BE2C (cell line): ENCODE measurements at places on chromosomes 11 and 22.
A peak's percentile ranks its signal among the peaks of the same experiment; 100 is the strongest.

DNA sequence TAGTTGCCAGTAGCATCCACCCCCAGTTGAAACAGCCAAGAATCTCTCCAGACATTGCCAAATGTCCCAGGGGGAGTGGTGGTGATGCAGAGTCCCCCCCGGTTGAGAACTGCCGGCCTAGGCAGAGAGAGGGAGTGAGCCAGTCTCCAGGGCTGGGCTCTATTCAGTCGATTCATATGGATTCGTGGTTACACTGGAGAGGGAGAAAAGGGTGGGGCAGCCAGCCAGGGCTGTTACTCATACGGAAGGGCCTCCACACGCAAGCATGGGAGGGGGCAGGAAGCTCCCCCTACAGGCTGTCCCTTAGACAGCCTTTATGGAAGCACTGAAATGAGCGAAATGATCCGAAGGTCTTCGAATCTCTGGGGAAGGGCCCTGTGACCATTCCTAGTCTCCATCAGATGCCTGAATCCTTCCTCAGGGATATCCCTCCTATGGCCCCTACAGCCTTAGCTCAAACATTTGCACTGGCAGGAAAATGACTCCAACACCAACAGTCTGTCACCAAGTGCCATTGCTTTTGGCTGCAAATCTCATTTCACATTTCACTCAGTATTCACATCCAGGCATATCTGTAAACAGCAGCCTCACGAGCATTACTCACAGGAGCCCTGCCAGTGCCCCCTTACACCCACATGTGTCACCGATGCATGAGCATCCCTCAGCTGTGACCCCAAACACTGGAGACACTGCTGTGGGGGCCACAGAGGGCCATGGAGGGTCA lies 18.4 kb upstream of the TLCD5 start:
- no peak for DNase-seq

DNA sequence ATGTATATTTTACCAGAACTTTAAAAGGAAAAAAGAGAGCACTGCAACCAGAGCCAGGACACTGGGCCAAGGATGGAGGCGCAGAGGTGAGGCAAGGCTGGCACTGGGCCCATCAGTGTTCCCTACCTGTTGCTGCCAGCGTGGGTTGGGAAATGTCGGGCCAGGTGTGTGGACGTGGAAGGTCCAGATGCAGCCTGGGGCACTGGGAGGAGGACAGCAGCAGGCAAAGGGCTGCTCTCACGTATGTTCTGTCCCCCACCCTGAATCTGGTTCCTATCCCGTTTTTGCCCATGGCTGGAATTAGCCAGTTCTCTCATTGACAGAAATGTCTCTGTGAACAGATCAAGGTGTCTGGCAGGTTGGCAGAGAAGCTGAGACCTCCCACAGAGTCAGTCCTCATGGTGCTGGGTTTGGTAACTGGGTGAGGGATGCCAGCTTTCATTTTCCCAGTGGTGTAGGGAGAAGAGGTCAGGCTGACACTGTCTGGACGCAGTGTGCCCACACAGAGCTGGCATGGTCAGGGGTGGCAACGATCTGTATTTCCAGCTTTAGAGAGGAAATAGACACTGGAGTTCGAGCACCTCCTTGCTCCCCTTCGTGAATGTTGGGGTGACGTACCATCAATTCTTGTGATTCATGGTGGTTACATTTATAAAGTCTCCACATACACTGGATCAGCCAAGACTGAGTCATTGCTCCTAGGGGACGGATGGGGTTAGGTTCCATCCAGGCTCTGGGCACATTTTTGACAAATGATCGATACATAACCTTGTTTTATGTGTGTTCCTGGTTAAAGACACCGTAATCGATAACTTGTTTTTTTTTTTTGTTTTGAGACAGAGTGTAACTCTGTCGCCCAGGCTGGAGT lies 4.3 kb upstream of the PNPLA3 start:
- no peak for DNase-seq

- DNase-seq: no peak
Measured at GRCh38 chr11:58152781-58153180, 27.5 kb upstream of the OR9I1 start.

GRCh38 chr11:60863550-60864521 lies 3.5 kb upstream of the ZP1 start:
- DNase-seq: no peak

GRCh38 chr22:44012162-44012561 lies 11.9 kb upstream of the PARVB start:
- DNase-seq: no peak

GRCh38 chr22:38086001-38086845 lies 2.2 kb upstream of the SLC16A8 start:
- no peak for DNase-seq

- peak; percentile 24 for DNase-seq
Measured at GRCh38 chr11:30914143-30914762, 328.1 kb upstream of the MPPED2 start.

GRCh38 chr11:85955531-85955930 lies 100.3 kb downstream of the CCDC83 start:
- DNase-seq: no peak

GRCh38 chr11:48081151-48082010 lies 101.0 kb downstream of the PTPRJ start:
- DNase-seq: no peak

DNA sequence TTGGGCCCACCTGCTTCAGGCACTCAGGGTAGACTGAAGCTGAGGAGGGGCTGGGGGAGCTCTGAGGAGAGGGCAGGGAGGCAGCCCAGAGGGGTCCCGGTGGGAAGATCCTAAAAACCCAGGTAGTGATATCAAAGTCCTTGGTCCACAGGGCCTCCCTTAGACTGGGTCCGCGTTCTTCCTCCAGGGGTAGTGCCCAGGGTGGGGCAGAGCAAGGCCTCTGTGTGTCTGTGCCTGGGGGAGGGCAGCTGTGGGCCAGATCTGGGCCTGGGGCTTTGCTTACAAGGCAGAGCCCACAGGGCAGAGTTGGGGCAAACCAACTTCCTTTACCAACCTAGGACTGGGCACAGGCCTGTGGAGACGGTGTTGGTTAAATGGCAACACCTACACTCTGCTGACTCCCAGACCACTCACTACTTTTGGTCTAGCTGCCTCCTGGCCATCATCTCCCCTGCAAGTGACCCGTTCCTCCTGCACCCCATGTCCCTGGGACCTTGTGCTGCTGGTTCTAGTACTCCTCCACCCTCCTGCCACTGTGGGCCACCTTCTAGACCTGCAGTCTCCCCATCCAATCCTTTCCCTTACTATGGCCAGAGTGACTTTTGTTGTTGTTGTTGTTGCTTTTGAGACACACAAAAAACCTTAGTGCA lies 15.8 kb downstream of the ATG16L2 start:
- no peak for DNase-seq

DNA sequence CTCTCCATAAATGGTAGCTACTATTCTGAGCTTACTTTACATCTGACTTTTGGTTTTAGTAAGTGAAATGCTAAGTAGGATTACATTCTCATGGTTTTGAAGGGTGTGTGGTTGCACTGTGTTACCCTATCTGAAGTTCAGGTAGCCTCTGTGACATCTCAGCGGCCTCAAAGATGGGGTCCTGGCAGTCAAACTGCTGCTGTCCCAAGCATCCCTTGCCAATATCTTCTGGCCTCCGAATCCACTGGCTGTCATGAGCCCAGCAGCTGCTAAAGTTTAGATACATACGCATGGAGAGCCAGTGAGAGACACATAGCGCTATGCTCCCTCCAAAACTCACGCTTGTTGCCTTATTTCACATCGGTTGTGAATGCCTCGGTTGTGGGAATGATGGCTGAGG lies 34.9 kb downstream of the UBASH3B start:
- DNase-seq: no peak

DNA sequence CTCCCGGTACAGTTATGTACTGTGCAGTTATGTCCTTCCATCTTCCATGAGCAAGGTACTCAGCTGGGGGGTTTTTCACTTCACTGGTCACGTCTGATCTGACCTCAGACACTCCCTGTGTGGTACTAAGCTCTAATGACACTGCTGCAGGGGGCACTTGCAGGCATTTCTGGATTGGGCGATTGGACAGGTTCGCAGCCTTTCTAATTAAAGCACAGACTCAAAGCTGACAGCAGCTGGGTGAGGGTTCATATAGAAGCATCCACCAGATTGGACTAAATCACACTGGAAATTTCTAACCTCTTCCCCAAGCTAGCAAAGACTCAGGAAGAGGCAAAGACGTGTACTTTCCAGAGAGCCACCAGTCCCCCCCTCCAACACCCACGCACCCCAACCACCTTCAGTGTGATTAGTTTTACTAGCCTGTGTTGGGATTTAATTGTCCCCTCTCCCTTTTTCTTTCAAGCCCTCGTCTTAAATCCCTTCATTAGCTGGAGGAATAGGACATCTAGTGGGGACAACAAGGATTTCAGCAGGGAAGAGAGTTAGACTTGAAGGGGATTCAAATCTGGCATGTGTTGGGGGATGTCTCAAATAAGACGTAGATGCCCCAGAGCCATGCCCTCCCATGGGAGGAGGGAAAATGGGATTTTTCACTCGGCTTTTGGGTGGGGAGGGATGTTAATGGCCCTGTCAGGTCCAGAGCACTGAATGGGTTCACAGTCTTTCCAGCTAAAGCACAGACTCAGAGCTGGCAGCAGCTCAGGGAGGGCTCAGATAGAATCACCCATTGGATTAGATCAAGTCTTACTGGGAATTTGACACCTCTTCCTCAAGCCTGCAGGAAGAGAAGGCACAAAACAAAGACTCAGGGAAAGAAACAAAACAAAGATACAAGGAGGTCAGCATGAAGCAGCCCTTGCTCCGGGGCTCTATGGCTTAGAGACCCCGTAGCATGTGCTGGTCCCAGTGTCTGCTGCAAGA lies 10.9 kb downstream of the INS start:
- DNase-seq: no peak

DNA sequence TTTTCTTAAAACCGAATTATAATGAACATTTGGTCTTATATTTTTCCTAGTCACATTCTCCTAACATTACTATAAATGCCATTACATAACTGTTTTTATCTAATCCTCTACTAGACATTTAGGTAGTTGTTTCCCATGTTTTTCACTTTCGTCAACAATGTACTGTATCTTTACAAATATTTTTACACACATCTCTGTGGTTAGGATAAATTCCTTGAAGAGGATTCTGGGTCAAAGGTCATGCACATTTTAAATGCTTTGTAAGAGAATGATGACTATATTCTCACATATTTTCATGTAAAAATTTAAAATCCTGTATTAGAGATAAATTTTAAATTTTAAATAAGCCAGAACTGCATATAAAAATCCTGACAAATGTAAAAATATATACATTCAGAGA lies 61.3 kb upstream of the CLNS1A start:
- no peak for DNase-seq

DNA sequence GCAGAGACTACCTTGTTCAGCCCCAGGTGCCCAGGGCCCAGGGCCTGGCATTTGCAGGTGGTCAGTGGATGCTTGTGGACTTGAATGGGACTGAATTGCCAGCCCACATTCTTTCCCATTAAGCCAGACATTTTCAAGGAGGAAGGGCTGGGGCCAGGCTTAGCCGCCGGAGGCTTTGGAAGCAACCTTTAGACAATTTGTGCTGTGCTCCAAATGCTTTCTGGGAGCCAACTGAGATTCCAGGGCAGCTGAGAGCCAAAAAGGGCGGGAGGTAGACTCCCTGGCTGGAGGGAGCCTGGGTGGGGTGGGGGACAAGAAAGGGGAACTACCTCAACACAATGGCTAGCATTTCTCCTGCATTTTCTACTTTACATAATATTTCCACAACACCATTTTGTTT lies 54.8 kb upstream of the TIMP3 start:
- DNase-seq: no peak

DNA sequence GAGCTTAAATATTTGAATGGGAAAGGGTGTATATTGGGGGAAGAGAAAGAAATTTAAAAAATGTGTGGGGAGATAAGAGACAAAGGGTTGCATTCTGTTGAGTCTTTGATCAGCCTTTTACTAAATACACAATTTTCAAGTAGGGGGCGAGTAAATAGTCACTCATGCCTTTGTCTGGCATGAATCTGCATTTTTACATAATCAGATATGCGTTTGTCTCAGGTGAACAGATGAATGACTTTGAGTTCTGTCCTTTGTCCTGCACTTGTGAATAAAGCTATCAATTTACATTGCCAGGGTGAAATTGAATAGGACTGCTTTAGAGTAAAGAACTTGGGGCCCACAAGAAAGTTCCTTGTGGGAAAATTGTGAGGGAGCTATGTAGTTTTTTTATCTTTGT lies 523.6 kb upstream of the LUZP2 start:
- DNase-seq: no peak

GRCh38 chr11:92276773-92277172 lies 52.2 kb downstream of the FAT3 start:
- DNase-seq: no peak

DNA sequence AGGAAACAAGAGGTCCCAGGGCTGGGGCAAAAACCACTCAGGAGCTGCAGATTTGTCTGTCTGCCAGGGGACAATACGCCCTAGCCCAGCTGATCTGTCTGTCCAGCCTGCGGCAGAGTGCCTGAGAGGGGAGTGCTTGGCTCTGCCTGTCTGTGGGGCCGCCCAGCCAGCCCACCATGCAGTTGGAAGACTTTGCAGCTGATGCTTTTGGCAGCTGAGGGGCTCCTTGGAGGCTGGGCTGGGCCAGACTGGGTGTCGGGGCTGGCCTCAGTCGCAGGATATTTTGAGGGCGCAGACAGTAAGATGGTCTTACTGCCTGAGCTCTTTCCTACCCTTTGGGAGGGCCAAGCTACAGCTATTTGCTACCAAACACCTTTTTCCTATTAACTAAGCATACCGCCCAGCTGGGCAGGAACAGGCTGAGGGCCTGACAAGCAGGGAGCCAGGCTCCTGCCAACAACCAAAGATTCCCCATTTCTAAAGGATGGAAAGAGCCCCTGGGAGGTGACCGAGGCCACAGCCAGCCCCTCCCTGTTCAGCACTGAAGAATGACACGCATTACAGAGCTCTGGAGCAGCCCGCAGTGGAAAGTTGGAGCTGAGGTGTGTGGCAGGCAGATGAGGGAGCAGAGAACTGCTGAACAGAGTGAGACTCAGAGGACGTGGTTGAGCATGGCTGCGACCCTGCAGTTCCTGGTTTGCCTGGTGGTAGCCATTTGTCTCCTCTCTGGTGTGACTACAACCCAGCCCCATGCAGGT lies at the start of gene FAM180B:
Gene FAM180B (plus strand): TSS at position 581 of the 758 bp plus-strand sequence. CDS start 91 bp downstream, at position 672.
- no peak for DNase-seq

- DNase-seq: no peak
Measured at GRCh38 chr22:40118979-40119378, 58.7 kb upstream of the TNRC6B start.

DNA sequence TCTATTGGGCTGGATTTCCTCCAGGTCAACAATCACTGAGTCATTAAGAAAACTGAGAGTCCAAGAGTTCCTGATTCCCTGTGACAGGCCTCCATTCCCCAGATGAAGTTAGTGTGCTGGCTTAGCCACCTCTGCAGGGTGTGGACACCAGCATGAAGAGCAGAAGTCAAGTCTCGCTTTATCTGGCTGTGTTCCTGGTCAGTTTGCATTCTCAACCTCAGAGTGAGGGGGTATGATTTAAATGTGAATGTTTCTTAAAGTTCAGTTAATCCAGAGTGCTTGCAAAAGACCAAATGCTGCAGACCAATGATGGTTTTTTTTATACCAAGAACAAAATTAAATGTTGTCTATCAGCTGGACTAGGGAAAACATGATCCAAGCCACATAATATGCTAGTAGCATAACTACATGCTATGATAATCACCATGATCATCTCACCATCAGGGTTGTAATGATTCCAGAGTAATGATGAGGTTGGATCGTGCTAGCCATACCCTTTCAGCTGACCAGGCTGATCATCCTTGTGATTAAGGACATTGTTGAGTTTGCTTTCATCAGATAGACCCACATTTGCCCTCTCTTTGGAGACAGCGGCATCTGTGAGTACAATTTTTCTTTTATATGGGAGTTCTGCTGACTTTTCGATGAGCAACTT lies 145.8 kb upstream of the ARHGAP20 start:
- no peak for DNase-seq
